ENCODE measurements at places on chromosomes 1 and 21. TPM values are rescaled to one million over a fixed set of nuclear protein-coding genes. Genes with fewer than 3 reads are reported as not detected.

DNA sequence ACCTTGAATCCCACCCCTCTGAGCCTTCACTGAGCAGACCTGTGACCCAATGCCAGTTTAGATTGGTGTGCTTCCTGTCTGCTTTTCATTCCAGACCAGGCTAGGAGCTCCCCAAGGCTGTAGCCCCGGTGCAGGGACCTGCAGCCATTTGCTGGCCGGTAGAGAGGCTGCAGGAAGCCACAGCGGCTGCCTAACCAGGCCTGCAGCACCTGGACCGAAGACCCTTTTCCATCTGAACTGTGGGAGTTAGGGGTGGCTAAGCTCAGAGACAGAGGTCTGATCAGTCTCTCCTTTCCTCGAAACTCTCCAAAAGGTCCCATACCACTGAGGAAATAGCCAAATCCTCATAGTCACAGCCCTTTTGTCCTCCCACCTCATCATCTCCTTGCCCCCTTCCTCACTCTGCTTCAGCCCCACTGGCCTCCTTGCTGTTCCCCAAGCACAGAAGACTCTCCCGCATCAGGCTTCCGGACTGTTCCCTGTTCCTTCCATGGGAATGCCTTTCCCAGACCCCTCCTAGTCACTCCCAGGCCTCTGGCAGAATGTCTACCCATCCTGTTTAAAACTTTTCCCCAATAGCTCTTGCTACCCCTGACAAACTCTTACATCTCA lies 674 bp upstream of the TTC4 start:
- DNase-seq: no peak

Gene MED8
- polyA plus RNA-seq: 40.0 TPM

- no peak for DNase-seq
These were observed 826 bp downstream of the TRIM17 start for GRCh38 chr1:228415853-228416216.

- DNase-seq: no peak
These were observed 12.7 kb downstream of the EPHA10 start for GRCh38 chr1:37752213-37752582.

GRCh38 chr21:42219606-42220137 lies 732 bp downstream of the ABCG1 start:
- DNase-seq: no peak

Gene STPG1
- 14.0 TPM for polyA plus RNA-seq

DNA sequence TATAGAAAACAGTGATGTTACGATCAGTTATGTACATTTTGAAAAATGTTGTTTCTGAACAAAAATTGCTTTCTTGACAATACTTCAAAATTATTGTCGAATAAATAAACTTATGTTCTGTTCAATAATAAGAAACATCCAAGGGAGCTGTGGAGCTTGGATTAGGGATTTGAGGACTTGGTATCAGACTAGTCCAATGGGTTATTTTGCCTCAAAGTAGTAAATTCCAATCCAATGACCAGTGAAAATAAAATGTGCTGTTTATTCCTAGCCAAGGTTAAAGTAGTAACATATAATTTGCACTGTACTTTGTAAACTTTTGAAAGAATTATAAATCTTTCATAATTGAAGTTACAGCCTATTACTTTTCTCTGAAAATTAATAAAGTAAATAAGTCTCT lies 79.1 kb upstream of the IVNS1ABP start:
- DNase-seq: no peak

- DNase-seq: no peak
These were observed 4.8 kb upstream of the HEATR1 start for GRCh38 chr1:236608930-236609726.

DNA sequence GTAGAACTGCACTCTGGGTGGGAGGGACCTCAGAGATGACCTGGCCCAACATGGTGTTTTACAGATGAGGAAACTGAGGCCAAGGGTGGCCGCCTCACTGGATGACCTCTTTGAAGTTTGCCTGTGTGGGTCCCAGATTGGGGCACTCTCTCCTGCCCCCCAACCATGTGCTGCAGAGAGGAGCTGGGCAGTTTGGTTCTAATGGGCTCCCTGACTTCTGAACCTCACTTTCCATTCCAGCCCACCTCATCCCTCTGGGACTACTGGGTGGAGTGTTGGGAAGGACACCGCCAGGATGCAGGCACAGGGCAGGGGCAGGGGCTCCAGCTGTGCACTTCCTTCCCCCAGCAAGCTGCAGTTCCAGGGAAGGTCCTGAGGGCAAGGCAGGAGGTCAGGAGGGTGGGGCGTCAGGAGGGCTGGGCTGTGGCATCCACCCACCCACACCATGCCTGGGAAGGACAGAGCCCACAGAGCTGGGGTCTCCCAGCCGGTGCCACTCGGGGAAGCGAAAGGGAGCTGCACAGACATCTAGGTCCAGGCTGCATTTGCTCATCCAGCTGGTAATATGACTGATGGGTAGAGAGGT lies 10.3 kb upstream of the EPS8L3 start:
- DNase-seq: no peak

DNA sequence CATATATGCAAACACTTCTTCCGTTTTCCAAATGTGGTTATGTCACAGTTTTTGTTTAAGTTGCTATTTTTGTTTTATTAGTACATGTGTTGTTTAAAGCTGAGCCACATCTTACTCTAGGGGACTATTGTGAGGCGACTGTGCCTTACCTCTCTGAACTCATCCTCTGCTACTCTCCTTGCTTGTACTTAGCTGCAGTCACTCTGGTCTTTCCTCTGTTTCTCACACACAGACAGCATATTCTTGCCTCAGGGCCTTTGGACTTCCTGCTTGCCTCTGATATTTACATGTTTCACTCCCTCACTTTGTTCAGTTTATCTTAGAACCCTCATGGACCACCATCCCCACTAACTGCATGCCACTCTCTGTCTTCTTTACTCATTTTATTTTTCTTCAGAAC lies 101.1 kb downstream of the MACF1 start:
- DNase-seq: no peak

Gene KISS1
- not detected for polyA plus RNA-seq

Gene MIXL1
- polyA plus RNA-seq: 0.07 TPM

DNA sequence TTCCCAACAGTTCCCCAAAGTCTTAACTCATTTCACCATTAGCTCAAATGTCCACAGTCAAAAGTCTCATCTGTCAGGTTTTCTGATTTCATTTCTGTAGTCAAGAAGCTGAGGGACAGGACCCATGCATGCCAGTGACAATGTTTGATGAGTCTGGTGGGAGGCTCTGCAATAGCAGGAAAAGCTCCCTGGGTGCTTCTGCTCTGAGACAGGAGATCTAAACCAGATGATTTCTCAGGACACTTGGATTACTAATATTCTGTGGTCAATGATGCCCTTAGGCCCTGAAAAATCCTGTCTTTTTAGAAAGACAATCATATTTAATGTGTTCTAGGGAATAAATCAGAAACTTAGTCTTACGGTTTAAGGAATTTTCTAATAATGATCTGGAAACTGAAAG lies 56.4 kb downstream of the PCBP3 start:
- no peak for DNase-seq

Gene AIRE
- polyA plus RNA-seq: not detected

Gene KRTAP10-11
- polyA plus RNA-seq: not detected

DNA sequence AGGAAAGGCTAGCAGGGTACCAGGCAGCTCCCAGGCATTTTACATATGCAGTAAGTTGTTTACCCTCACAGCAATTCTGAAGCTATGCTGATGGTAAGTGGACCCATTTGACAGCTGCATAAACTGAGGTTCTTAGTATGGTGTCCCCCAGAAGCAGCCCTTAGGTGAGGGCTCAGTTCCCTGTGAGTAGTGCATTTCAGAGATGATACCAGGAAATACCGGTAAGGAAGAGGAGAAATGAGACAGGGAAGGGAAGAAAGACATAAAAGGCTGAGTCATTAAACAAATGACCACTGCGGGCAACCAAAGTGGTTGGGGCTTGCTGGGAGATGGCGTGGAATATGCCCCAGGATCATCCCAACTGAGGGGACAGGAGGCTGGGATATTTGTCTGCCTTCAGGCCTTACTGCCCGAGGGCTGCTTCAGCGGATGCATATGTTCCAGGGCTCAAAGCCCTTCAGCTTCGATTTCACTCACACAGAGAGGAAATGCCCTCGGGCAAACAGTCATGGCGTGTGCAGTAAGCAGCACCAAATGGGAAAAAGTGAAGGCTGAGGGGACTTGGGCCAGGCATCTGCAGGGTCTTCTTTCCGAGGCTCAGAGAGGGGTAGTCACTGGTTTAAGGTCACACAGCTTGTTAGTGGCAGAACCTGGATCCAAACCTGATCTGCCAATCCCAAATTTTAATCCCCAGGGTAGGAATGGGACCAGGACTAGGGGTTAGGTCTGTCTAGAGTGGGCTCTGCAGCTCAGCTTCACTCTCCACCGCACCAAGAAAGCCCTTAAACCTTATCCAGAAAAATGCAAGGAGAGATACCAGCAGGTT lies 133.7 kb upstream of the RUNX3 start:
- DNase-seq: no peak

Gene KDM5B
- polyA plus RNA-seq: 18.1 TPM

GRCh38 chr1:43034195-43034658 lies 75.6 kb upstream of the SLC2A1 start:
- DNase-seq: no peak

Gene DCDC2B
- polyA plus RNA-seq: not detected

Gene PATJ
- polyA plus RNA-seq: 12.5 TPM

Gene CLCNKA
- not detected for polyA plus RNA-seq

Gene B3GALT2
- not detected for polyA plus RNA-seq

DNA sequence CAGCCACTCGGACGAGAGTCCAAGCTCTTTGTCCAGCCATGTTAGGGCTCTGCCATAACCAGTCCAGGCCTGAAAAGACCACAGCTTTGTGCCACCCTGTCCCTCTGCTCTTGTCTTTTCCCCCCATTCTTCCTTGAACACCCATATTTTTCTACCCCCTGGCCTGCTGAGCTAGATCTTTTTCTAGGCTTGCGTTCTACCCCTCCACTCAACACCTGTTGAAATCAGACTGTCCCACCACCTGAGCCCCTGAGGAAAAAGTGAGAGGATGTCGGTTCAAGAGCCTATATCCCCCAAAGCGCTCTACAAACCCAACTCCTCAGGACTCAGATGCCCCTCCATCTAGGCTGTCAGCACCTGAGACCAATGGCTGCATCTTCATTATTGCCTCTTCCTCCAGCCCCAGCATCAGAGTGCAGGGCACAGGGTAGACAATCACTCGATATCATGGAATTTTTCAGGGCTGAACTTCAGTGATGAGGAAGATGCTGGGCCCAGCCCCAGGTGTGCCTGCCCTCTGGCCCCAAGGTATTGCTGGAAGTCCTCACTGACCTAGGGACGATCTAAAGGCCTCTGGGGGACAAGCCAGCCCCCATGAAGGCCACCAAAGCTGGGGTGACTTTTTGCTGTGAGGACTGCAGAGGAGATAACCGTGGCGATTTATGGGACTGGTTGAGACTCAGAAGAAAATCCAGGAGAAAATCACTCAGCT lies 75.3 kb downstream of the CD247 start:
- DNase-seq: no peak
